ENCODE measurements at places on chromosomes 7 and 10. TPM values are rescaled to one million over a fixed set of nuclear protein-coding genes. Genes with fewer than 3 reads are reported as not detected.

DNA sequence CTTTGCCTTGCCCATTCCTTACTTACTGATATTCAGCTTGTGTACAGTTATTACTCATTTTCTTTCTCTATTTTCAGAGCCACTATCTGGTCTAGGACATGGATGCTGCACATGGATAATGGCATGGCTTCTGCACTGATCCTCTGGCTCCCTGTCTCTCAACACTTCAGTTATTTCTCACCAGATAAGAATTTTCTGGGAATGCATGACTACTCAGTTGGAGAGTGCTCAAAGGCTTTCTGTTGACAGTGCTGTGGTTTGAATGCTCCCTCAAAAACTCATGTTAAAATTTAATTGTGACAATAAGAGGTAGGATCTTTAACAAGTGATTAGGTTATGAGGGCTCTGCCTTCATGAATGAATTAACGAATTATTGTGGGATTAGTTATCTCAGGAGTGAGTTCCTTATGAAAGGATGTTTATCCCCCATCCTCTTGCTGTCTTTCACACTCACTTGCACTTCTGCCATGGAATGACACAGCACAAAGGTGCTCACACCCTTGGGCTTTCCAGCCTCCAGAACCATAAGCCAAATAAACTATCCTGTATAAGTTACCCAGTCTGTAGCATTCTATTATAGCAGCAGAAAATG is 16.1 kb upstream of the PIK3CG start:
- peak; percentile 91 for DNase-seq

DNA sequence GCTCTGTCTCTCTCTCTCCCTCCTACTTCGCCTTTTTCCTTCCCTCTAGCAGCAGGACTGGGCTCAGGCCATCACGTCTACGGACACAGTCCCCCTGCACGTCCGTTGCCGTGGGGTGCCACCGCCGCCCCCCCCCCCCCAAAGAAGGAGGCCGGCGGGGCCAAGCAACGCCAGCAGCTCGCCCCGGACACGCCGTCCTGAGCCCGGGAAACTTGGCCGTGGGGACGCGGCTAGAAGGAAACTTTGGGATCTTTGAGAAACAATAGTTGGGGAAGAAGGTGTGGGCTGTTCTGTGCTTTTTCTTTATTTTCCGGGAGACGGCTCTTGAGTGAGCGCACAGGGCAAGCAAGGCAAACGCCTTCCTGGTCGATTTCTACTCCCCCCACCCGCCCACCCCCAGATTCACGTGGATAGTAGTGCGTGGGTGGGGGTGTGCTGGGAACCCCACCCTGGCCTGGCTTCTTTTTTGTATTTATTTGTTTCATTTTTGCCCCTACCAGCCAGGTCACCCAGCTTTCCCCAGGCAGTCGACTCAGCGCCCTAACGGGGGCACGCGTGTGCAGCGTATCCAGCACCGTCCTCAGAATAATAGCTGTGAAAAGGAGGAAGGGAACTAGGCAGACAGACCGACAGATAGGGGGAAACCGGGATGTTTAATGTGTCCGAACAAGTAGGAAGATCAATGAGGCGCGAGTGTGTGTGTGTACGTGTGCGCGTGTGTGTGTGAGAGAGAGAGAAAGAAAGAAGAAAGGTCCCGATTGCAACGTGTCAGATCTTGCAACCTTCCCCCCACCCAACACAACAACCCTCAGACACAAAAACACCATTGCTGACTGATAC is 1.4 kb downstream of the MXI1 start:
- peak; percentile 27 for DNase-seq

DNA sequence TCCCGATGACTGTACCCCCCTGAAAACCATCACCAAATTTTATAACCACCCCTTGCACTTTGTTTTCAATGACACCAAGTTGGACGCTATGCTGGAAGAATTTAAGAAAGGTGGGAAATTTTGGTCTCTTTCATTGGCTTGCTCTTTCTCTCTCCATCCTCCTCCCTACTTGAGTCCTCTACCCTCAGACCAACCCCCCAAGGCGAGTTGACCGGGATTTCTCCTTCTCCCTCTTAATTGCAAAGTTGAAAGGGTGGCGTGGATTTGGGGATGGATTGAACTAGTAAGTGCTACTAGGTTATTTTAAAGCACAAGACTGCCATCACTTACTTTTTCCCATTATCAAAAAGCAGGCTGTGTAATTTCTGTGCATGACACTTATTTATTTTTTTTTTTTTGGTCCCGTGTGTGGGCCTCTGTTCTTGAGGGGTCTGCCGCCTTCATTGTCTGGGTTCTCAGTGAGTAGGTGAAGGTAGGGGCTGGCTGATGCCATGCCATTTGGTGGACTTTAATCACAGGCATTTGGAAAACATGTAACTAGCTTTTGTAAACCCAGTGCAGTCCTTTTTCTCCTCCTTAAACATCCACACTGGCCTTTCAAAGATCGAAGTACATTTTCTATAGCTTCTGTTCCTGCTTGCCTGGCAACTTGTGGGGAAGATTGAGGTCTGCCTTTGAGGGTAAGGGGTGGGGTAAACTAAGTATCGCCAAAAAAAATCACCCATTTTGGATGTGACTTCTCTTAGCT is 2.1 kb downstream of the CNNM2 start:
- no peak for DNase-seq

DNA sequence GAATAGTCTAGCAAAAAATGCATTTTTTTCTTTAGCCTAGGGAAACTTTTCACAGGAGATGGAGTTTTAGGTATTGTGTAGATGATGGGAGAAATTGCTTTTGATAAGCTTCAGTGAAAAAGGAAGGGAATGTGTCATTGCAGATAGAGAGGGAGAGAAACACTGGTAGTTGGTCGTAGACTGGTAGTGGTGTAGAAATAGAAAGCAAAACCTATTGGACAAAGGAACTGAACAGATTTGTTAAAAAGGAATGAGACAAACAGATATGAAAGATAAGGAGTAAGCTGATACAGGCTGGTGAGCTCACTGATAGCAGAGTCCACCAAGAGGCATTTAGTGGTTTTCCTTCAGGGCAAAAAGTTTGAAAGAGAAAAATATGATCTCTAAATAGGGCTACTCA is 94.3 kb downstream of the ZEB1 start:
- DNase-seq, result peak; percentile 9

Gene OLAH
- total RNA-seq, result not detected

- DNase-seq, result no peak
Measured at GRCh38 chr10:124711145-124711544, 33.0 kb downstream of the FAM53B start.

Gene IQUB
- total RNA-seq, result 0.83 TPM

DNA sequence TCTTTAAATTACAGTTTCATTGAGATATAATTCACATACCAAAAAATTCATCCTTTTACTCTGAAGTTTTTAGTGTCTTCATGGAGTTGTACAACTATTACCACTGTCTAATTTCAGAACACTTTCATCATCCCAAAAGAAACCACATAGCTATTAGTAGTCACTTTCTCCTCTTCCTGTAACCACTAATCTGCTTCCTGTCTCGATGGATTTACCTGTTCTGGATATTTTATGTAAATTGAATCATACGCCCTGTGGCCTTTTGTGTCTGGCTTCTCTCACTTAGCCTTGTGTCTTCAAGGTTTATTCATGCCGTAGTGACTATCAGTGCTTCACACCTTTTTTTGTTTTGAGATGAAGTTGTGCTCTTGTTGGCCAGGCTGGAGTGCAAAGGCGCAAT is 135.5 kb downstream of the DOCK1 start:
- peak; percentile 3 for DNase-seq

- no peak for DNase-seq
Measured at GRCh38 chr7:50302486-50303334, 1.8 kb upstream of the IKZF1 start.

GRCh38 chr7:101804088-101804963 is 13.1 kb upstream of the CUX1 start:
- DNase-seq, result no peak

Gene TACR2
- total RNA-seq, result 0.26 TPM

DNA sequence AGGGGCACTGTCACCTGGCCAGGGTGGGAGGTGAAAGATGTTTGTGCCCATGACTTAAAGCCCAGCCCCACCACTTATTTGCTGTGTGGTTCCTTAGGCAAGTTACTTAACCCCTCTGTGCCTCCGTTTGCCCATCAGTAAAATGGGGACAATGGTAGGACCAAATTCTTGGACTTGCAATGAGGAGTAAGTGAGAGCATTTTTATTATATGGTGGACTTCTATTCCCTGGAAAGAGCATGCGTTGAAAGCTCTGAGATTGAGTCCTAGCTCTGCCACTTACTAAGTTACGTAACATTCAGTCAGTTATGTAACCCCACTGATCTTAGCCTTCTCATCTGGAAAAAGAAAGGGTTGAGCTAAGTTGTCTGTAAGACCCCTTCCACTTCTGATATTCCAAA is 18.8 kb downstream of the VSIR start:
- DNase-seq, result no peak

Gene CCL26
- total RNA-seq, result 1.3 TPM

Gene STEAP1B
- 10.3 TPM for total RNA-seq

- no peak for DNase-seq
Measured at GRCh38 chr10:33498391-33498891, 164.0 kb upstream of the NRP1 start.

DNA sequence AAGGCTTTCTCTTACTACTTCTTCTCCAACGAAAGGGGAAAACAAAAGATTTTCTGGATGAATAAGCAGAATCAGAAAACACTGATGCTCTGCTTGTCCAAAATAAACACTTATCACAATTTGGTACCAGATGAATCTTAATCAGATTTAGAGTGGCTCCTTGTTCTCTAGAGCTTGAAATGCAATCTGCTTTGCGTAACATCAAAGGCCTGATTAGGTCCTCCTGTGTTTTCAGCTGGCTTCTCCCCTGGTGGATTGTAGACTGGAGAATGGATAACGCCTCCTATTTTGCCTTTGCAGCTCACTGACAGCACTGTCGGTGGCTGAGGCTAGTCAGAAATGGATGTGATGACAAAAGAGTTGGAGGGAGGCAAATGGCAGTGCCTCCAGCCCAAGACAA is 91.2 kb downstream of the FAM13C start:
- DNase-seq, result no peak

Gene SEMA3A
- 60.8 TPM for total RNA-seq

GRCh38 chr10:120365872-120366271 is 91.2 kb upstream of the PLPP4 start:
- peak; percentile 74 for DNase-seq

DNA sequence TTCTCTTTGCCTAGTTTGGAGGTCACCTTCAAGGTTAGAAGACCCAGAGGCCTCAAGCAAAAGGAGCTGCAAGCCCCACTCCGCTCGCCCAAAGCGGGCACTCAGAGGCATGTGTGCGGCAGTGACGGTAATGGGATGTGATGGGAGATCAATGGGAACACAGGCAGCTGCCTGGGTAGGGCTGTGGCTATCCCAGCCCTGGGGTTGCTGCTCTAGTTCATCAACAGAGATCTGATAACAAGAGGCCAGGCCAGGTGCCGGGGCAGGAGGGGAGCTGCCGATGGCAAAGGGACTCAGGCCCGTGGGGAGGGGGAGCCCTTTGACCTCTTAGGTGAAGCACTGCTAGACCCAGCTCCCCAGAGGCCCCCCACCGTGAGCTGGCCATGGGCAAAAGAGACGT is 52.0 kb upstream of the GNA12 start:
- no peak for DNase-seq

DNA sequence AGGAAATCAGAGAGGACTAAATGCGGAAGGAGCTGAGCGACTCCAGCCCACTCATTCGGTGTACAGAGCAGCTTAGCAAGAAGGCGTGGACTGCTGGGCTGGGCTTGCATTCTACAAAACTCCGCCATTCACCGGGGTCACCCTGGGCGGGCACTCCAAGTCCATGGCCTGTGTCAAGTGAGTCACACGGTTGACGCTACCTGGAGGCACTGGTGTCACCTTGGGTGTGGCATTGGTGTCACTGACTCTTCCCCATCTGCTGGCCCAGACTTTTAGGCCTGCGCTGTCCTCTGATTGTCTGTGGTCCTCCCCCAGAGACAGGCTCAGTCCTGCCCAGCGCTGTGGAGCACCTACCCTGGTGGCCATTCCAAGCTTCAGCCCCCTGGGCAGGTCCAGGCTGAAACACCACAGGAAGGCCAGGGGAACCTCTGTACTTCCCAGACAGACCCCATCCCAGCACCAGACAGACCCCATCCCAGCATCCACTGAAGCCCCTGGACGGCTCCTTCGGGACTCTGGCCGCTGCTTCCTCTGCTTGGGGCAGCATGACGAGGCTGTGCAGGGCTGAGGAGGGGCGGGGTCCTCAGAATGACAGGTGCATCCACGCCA is 30.6 kb upstream of the CNPY1 start:
- no peak for DNase-seq

- no peak for DNase-seq
Measured at GRCh38 chr10:84177541-84178141, 4.0 kb downstream of the GPR15LG start.

DNA sequence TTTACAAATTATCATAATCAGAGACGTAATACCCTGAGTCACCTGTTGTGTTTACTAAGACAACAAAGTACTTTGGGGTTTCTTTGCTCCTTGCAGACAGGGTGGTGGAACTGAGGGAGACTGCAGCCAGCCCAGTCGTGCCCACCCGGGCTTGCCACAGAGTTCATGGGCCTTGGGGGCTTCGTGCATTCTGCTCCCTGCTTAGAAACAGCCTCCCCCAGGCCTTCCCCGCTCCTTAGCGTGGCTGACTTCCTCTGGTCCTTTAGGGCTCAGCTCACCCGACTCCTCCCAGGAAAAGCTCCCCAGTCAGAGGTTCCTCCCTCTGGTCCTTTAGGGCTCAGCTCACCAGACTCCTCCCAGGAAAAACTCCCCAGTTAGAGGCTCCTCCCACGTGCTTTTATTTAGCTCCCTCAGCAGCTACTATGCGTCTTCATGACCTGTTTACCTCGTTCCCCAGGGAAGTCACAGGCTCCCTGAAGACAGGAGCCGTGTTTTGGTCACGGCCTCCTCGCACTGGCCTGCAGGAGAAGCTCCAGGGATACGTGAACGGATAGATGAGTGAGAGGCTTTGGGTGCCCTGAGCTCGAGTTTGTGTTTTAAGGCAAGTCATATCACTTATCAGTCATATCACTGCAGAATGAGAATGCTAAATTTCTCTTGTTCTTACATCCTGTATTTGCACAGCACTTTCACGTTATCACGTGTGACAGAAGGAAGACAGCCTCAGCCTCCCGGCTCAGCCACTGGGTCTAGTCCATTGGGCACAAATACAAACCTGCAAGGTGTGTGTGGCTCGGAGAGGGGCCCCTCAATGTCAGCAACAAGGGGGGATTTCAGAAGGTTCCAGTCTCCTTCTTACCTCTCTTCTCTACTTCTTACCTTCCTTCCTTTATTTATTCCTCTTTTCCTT is 52.7 kb upstream of the VIPR2 start:
- DNase-seq, result no peak

Gene DOCK1
- total RNA-seq, result 91.0 TPM

Gene AKR1E2
- 11.7 TPM for total RNA-seq

- peak; percentile 100 for DNase-seq
Measured at GRCh38 chr7:43647673-43648472, 65.0 kb downstream of the STK17A start.

DNA sequence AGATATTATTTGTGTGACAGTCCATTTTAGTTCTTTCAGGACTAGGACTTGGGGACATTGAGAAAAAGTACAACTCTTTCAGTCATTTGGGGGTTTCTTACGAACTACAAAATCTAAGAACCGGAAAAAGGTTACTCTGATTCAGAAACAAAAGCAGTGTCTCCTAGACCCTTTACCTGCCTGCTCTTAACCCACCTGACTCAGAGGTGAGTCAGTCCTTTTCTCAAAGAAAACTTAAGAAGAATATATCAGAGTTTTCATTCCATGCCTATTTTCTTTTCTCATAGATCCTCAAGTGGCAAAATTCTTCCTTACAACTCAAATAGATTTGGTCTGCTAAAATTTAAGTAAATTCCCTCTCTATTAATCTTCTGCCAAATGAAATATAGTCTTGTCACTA is 114.9 kb upstream of the PTN start:
- DNase-seq, result no peak

Gene ANKRD61
- total RNA-seq, result 0.26 TPM

Gene PILRB
- total RNA-seq, result 3.6 TPM

Data from fibroblast of lung (primary cell).